NCI-H1930 (cell line): ENCODE measurements at places on chromosomes 4 and X.
A peak's percentile ranks its signal among the peaks of the same experiment; 100 is the strongest.

DNA sequence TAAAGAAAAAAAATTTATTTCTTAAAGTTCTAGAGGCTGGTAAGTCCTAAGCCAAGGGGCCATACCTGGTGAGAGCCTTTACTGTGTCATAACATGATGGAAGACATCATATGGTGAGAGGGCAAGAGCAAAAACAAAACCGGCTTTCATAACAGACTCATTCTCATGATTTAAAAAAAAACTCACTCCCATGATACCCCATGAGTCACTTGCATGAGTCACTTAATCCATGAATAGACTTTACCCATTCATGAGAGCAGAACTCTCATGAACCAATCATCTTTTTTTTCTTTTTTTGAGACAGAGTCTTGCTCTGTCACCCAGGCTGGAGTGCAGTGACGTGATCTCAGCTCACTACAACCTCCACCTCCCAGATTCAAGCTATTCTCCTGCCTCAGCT lies 369.7 kb upstream of the DIAPH2 start:
- DNase-seq = no peak

GRCh38 chrX:129634541-129634940 lies 20.2 kb downstream of the APLN start:
- DNase-seq = no peak

- DNase-seq = no peak
Measured at GRCh38 chrX:11867610-11868345, 109.7 kb downstream of the MSL3 start.

- no peak for DNase-seq
Measured at GRCh38 chr4:86019362-86019761, 340.5 kb downstream of the MAPK10 start.

DNA sequence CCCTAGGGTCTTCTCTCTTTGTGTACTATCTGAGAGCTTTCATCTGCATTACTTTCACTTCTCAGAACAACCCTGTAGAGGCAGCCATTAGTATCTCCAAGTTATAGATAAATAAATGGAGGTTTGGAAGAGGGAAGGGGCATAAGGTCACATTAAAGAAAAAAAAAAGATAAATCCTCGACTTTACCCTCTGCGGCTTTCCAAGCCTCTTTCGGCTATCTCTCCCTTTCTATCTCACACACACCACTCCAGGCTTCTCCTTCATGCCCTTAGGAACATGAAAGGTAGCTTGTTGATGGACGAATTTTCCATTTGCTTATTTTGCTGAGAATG lies 660 bp upstream of the ARHGEF9 start:
- DNase-seq = no peak

GRCh38 chr4:70681704-70682103 lies 6.6 kb upstream of the UTP3 start:
- DNase-seq = no peak

- DNase-seq = peak; percentile 5
Measured at GRCh38 chrX:50470103-50471031, at the start of gene DGKK. DGKK (minus strand) TSS chrX:50470825; CDS start chrX:50470678, 147 bp downstream.

DNA sequence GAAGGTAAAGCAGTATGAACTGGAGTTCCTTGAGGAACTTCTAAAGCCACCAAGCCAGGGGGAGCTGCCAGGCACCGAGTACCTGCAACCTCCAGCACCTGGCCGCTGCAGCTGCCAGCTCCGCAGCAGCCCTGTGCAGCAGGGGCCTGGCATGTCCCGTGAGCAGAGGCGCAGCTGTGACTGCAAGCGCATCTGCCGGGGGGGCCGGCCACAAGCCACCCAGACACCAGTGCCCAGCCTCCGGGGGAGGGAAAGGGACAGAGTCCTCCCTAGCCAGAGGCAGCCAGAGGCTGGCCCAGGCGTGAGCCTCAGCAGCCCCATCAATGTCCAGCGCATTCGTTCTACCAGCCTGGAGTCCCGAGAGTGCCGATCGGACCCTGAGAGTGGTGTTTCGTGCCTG lies 26.6 kb upstream of the PRPS1 start:
- DNase-seq = no peak

- DNase-seq = no peak
Measured at GRCh38 chr4:147981305-147981704, 249.4 kb downstream of the ARHGAP10 start.

- no peak for DNase-seq
Measured at GRCh38 chr4:110632506-110633357, 9.9 kb upstream of the PITX2 start.

- peak; percentile 24 for DNase-seq
Measured at GRCh38 chr4:180665994-180666824, 1577.0 kb upstream of the TENM3 start.

DNA sequence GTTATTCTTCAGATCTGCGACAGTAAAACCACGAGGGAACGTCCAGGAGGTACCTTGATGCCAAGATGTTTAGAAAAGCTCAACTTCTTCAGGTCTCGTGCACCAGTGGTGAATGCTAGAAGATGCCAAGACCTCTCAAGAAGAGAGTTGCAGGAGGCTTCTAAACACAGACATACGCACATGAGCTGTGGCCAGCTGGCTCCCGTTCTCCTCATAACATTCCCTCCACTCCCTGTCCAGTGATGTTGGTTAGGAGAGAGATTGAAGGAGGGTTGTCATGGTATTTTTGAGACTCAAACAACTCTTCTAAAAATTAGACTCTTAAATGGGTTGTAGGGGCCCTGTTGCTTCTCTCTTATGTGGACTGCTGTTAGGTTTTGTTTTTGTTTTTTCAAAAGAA lies 184.3 kb downstream of the QDPR start:
- DNase-seq = no peak

GRCh38 chrX:121836000-121836399 lies 788.6 kb downstream of the GLUD2 start:
- DNase-seq = no peak

DNA sequence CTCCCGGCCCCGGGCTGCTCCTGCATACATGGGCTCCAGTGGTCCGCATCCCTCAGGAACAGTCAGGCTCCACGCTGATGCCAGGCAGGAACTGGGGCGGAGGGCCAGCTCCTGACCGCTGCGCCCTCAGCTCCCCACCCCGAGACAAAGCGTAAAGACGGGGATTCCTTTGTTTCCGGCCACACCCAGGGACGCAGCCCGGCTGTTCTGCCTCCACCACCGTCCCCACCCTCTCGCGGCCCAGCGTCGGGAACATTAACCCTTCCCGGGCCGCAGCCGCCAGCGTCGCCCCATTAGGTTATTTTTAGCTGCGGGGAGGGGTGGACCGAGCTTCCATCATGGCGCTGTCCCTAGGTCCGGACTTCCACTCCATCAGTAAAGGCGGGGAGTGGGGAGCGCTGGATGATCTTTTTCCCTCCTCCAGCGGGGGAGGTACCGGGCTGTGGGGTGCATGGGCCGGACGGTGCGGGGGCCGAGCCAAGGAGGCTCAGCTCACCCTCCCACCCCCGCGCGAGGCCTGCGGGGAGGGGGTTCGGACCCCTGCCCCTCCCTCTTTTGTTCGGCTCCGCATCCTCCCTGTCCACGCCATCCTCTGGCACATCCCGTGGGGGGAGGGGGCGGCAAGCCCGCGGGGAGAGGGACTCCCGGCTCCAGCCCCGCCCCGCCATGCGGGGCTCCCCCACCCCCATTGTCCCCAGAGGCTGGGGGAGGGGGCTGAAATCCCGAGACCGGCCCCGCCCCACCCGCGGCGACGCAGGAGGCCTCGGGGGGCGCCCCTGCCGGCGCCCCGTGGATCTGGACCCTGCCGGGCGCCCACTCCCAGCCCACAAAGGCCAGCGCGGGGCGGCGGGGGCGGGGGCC lies 5.3 kb downstream of the CRMP1 start:
- no peak for DNase-seq

DNA sequence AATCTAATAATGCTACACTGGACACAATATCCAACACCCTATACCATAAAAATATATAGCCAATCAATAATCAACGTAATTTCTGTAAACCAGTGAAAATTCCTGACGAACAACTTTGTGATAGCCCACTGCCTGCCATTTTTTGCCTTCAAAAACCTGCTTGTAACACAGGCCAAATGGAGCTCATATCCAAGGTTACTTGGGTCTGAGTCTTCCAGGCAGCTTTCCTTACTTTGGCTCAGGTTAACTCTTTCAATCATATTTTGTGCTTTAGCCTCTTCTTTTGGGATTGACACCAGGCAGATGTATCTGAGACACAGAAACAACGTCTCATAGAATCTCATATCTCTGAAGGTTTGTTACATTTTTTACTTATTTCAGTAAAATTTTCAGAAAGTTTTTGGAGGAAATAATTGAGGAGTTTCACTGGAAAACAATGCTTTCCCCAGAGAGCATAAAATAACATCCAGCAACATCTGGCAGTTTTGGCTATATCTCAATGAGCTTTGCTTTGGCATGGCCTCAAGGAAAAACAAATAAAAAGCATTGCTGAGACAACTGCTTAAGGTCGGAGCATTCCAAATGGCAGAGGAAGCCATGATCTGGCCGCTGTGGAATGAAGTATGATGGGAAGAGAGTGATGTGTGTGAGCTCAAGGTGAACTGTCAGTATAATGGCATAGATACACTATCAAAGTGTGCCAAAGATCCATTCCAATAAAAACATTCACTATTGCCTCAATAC lies 162.9 kb upstream of the SPIN4 start:
- no peak for DNase-seq

DNA sequence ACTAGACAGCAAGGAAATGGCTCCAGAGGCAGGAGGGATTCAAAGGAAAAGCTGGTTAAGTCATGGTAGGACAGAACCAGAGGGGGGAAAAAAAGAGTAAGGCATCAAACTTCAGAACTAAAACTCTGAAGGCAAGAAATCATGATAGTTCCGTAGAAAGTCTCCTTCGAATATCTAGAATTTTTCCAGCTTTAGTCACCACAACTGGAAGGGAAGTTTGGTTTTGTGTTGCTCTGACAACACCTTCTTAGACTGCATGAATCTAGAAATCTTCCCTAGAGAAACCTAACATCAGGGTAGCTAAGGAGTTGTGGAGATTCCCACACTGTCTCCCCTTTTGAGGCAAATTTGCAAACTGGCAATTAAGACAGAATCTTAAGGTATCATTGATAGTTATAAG lies 33.7 kb downstream of the AMMECR1 start:
- DNase-seq = no peak
